ENCODE measurements at places on chromosomes 3 and 15. TPM values are rescaled to one million over a fixed set of nuclear protein-coding genes. Genes with fewer than 3 reads are reported as not detected.

Gene UBAP1L
- total RNA-seq, result 5.9 TPM

DNA sequence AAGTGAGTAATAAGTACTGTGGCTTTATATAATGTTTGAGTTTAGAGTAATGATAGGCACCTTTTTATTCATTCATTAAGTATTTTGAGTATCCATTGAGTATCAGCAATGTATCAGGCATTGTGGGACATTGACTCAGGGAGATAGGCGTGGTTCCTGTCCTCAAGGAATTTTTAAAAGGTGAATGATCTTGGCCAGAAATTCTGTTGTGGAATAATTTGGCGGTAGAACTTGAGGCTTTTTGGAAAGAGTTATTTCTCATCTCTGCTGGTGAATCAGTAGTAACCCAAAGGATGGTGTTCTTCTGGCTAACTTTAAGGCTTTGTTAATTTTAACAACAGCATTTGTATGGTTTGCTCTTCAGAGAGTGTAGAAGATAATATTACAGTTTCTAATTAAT is 2.0 kb downstream of the RAB7A start:
- peaks cover 16% of the 10 kb centered on the region for H3K36me3 ChIP-seq

- no peak for DNase-seq
- peaks cover 3% of the 10 kb centered on the region for H3K27me3 ChIP-seq
- H3K36me3 ChIP-seq, result no peaks in the 10 kb centered on the region
- no peaks in the 10 kb centered on the region for H3K4me1 ChIP-seq
- H3K4me3 ChIP-seq, result no peak overlapping the region
Observed at GRCh38 chr3:39637807-39638206, 170.3 kb downstream of the MOBP start.

DNA sequence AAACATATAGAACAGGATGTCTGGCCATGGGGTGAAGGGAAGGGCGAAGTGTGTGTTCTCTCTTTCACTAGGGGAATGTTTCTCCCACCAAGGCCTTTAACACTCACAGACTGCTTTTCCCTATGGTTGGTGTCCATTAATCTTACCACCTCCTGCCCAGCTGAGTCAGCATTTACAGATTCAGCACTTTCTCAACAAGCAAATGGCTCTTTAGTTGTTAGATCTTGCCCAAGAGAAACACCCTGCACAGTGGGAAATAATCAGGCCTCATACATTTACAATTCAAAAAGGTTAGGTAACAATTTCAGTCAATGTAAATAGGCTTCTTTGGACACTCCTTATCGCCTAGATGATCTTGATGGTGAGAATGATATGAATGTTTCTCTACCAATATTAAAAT is 418.2 kb downstream of the EPHA3 start:
- no peak for DNase-seq
- H3K4me3 ChIP-seq, result no peak overlapping the region
- H3K36me3 ChIP-seq, result no peaks in the 10 kb centered on the region
- H3K27ac ChIP-seq, result no peak overlapping the region

GRCh38 chr3:174397848-174398247 is 461.3 kb upstream of the NAALADL2 start:
- no peak overlapping the region for H3K4me3 ChIP-seq
- no peaks in the 10 kb centered on the region for H3K27me3 ChIP-seq
- no peaks in the 10 kb centered on the region for H3K4me1 ChIP-seq
- H3K36me3 ChIP-seq, result no peaks in the 10 kb centered on the region

DNA sequence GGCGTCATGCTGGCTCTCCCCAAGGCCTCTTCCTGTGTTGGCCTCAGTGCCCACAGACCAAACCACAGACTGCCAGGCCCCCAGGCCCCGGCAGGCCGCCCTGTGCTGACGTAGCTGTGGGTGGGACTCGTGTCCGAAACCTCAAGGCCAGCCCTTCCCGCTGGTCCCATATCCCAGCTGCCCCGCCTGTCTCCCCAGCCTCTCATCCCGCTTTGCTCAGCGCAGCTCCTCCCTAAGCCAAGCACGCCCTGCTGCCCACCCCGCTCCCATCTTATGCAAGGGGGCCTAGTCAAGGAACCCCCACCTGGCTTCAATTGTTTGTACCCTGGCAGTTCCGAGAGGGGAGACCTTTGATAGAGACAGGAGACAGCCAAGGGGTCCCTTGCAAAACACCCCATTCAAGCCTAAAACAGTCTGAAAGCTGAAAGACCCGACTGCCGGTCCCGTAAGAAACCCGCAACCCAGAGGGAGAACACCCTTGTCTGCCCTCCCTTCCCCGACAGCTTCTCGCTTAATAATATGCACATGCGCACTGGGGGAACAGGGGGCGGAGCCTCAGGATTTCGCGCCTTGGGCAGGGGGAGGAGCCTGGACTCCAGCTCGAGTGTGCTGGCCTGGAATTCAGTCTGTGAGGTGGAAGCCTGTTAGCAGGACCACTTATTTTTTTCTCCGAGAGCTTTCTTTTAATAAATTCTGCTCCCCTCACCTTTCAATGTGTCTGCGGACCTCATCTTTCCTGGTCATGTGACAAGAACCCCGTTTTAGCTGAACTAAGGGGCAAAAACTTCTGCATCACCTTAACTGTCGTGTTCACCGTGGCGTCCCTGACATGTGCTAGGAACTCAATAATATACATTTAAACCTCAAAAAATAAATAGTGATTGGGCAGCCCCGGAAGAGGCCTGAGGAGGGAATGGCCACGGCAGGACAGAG is 17.2 kb downstream of the TNFAIP8L3 start:
- DNase-seq, result peak; percentile 48
- no peaks in the 10 kb centered on the region for H3K36me3 ChIP-seq
- H3K27ac ChIP-seq, result peak overlapping the region; percentile 55
- H3K4me3 ChIP-seq, result no peak overlapping the region
- H3K27me3 ChIP-seq, result peaks cover 5% of the 10 kb centered on the region
- H3K4me1 ChIP-seq, result peaks cover 35% of the 10 kb centered on the region

Data from activated T-helper 1 cell treated with anti-CD3 and anti-CD28 coated beads, Interleukin-12 subunit alpha, Interleukin-12 subunit beta, Interleukin-2, Interleukin-4 antibody, amounts not matched to agents 30 ng/mL and 10 ng/mL and 1 ng/mL, durations not matched to agents 14 hours and 24 hours and 36 hours (primary cell).